ENCODE measurements at places on chromosomes 4 and X. TPM values are rescaled to one million over a fixed set of nuclear protein-coding genes. Genes with fewer than 3 reads are reported as not detected.

SMIM20 gene
- total RNA-seq = 38.9 TPM

EGF gene
- 3.9 TPM for total RNA-seq

TRMT44 gene
- 17.9 TPM for total RNA-seq

DDX60 gene
- total RNA-seq = 0.16 TPM

AMTN gene
- total RNA-seq = not detected

MANBA gene
- total RNA-seq = 21.5 TPM

LONRF3 gene
- not detected for total RNA-seq

HELT gene
- total RNA-seq = not detected
